ENCODE measurements at places on chromosomes 12 and 14.
A peak's percentile ranks its signal among the peaks of the same experiment; 100 is the strongest.

DNA sequence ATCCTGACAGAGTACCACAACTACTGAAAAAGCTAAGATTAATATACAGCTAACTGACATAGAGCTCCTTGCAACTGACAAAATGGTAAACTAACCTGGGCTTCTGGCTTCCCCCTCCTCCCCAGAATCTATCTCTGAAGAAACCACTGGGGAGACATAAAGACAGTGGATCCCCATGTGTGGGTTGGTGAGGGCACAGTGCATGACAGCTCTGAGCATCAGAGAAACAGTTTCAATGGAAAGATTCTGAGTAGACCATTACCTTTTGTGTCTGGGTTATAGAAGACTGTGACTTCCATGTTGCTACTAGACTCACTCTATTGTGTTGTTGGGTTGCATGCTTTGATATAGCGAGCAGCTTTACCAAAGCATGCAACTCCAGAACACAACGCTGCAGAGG lies 247.4 kb downstream of the EFCAB11 start:
- DNase-seq = no peak

GRCh38 chr12:1882405-1882804 lies 36.0 kb downstream of the CACNA2D4 start:
- DNase-seq = no peak

DNA sequence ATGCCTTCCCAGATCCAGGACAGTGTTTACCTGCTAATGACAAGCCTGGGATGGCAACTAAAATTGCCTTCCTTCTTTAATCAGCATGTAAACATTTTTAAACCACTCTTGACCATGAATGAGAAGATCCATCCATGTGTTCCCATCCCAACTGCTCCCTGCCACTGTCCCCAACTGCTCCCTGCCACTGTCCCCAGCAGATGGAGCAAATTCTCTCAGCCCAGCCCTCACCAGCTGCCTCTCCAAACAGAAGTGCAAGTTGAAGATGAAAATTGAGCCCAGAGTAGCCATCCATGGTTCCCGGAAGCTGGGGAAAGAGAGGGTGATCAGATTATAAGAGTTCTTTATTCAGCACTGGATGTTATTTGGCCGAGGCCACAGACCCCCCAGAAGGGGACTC lies 133.1 kb downstream of the SLC15A4 start:
- DNase-seq = no peak

GRCh38 chr14:21142357-21142756 lies 13.5 kb downstream of the OR5AU1 start:
- no peak for DNase-seq

GRCh38 chr14:90301668-90302090 lies 30.1 kb downstream of the NRDE2 start:
- DNase-seq = peak; percentile 38

DNA sequence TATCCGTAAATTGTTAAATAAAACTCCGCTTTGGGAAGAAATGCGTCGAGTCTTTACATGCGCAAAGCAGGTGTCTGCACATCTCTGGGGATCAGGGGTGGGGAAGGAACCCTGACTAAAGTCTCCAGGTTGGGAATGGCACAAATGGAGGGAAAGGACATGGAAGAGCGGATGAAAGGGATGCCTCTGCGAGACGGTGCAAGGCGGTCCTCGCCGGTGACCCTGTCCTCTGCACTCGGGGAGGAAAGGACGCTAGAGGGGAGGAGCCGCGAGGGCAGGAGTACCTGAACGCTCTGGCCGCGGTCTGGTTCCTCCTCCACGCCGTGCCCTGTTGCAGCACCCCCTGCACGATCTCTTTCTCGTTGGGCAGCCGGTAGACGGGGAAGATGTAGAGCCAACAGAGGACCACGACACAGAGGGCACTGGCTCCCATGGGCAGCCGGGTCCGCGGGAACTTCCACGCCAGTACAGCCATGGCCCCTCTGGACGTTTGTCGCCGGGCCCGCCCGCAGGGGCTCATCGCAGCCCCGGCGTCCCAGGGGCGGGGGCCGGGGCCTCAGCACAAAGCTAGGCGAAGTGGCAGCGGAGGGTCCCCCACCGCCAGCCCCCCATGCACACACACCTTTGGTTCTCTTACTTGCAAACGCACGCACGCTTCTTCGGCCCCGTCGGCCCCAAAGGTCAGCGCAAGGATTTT lies 646 bp downstream of the ST8SIA1 start:
- no peak for DNase-seq

DNA sequence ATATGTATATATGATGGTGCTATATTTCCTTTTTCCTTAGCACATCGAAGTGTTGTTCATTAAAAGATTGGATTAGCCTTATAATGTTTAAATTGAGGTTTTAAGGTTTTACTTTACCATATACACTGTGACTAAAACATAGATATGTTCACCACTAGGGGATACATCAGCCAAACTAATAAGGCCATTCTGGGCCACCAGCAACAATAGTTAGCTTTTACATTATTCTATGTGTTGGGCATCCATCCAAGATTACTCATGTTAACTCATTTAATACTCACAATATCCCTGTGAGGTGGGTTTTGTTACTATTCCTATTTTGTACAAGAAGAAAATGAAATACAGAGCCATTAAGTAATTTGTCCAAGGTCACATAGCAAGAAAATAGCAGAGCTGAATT lies 202.6 kb upstream of the AVPR1A start:
- no peak for DNase-seq

Data from AG04449 (cell line).